ENCODE measurements at places on chromosomes 11 and 22.

- DNase-seq = no peak
Observed at GRCh38 chr22:40251106-40251505, 73.4 kb downstream of the TNRC6B start.

- DNase-seq = no peak
Observed at GRCh38 chr11:4167758-4168157, 73.2 kb downstream of the RRM1 start.

DNA sequence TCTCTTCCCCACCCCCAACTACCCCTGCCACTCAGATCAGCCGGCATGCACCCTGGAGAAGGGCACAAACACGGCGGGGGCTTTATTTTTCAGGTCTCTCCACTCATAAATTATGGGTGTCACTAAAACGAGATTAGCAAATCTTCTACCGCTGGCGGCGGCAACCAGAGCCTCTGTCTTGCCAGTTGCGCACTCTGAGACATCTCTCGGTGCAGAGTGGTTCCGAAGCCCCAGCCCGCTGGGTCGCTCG lies 125.3 kb upstream of the C11orf58 start:
- no peak for DNase-seq

DNA sequence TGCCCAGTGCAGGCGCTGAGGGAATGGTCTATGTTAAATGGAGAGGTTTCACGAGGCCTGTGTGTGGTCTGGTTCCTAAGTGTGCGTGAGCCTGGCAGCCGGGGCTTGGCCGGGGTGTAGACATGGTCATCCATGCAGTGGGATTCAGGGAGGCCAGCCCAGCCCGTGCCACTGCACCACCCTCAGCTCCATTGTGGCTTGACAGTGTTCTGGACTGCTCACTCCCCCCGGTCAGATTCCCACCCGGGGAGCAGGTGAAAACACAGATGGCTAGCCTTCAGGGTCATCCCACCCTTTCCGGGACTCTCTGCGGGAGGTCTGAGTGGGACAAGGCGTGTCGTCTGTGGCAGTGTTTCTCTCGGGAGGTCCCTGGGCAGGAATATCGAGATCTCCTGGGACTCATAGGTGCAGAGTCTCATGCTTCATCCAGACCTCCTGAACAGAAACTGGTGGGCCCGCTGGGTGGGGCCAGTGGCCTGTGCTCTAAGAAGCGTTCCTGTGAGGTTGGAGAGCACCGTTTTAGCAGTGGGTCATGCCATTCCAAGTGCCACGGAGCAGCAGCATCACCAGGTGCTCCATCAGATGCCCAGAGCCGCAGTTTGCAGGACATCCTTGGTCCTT lies 52.3 kb downstream of the ST14 start:
- DNase-seq = peak; percentile 83

GRCh38 chr22:48100685-48101417 lies 1338.4 kb downstream of the TBC1D22A start:
- no peak for DNase-seq

GRCh38 chr22:25077964-25078363 lies 121.7 kb upstream of the CRYBB3 start:
- DNase-seq = no peak

GRCh38 chr11:68199295-68199987 lies 13.7 kb downstream of the KMT5B start:
- no peak for DNase-seq

DNA sequence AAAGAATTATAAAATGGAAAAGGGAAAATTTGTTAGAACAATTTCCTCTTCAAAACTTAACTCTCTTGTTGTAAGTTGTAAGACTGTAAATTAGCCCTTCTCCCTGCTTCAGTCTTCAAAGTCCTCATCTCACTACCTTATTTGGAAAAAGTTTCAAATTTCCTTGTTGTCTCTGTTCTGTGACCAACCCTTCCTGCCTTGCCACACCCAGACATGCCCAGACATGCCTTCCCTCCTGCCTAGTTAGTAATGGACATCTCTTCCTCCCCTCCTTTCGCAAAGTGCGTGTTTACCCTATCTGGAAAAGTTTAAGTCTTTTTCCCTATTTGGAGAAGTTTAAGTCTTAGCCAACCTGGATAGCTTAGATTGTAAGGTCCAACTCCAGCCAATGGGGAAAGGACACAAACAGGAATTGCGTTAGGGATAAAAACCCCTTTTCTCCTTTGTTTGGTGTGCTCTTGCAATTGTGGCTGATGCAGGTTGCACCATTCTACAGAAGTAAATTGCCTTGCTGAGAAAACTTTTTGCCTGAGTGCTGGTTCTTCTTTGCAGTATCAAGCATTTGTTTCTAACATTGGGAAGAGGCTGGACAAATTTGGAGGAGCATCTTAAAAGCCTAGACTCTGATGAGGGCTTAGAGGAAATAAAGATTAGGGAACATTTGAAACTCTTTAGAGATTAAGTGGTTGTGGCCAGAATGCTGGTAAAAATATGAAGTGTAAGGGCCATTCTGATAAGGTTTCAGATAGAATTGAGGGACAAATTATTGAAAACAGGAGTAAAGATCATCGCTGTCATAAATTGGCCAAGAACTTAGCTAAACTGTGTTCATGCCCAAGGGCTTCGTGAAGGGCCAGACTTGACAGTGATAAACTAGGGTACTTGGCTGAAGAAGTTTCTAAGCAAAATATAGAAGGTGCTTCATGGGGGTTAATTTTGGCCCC lies 15.4 kb downstream of the OR52K2 start:
- DNase-seq = no peak

DNA sequence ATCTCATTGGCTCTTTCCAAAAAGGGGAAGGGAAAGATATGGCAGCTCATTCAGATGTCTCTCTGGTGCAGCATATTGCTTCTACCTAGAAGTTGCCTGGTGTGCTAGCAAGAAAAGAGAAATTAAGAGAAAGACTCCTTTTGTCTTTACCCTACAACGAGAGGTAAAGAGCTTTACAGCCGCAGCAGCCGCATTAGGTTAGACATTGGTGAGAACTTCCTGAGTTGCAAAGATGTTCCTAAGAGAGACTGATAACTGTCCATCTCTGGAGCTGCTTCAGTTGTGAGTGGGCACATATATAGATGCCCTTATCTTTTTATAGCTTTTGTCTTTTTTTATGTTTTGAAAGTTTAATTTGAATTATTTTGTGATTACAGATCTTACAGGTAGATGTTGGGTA lies 80.8 kb upstream of the NNMT start:
- no peak for DNase-seq

GRCh38 chr11:104385884-104386283 lies 221.9 kb upstream of the PDGFD start:
- DNase-seq = no peak

- DNase-seq = no peak
Observed at GRCh38 chr22:27684901-27685300, 116.7 kb downstream of the MN1 start.

- no peak for DNase-seq
Observed at GRCh38 chr22:21044931-21045584, 688 bp upstream of the LRRC74B start.

- no peak for DNase-seq
Observed at GRCh38 chr11:44467931-44468330, 97.5 kb upstream of the CD82 start.

- DNase-seq = no peak
Observed at GRCh38 chr11:44324749-44325525, 15.0 kb upstream of the ALX4 start.

All from lower leg skin (tissue), 4 donors.